CD4-positive, alpha-beta T cell treated with Interleukin-1 beta for 1 hour (primary cell): ENCODE measurements at places on chromosomes 4 and X.

- no peak for DNase-seq
Observed at GRCh38 chr4:171583790-171584189, 229.4 kb upstream of the GALNTL6 start.

DNA sequence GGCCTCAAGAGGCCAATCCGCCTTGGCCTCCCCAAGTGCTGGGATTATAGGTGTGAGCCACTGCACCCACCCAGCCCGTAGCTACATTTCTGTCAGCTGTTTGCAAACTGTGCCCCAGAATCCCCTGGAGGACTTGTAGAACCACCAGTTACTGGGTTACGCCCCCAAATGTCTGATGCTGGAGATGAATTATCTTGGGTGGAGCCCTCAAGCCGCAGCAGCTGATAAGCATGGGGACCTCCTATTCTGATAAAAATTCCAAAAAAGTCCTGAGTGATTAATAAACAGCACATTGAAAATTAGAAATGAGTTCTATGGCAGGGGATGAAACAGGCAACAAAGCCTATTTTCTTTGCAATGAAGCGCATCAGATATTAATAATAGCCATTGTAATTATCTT is 105.0 kb downstream of the PTTG2 start:
- no peak for DNase-seq

GRCh38 chr4:56640621-56641493 is 40.2 kb downstream of the HOPX start:
- DNase-seq, result no peak

DNA sequence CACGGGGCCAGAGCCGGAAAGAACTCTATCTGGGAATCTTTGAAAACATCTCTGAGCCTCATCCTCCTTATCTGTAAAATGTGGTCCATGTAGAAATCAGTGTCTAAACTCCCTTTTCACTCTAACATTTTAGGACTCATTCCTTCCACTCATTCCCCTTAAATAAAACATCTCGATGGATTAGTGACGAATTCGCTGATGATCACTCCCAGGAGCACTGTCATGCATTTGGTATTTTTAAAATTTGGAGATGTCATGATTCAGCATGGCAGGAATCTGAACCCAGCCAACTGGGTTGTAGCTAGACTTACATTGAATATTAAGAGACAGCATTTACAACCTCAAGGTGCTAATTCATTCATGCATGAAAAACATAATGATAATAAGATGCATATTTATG is 88.1 kb downstream of the SPANXN3 start:
- no peak for DNase-seq

DNA sequence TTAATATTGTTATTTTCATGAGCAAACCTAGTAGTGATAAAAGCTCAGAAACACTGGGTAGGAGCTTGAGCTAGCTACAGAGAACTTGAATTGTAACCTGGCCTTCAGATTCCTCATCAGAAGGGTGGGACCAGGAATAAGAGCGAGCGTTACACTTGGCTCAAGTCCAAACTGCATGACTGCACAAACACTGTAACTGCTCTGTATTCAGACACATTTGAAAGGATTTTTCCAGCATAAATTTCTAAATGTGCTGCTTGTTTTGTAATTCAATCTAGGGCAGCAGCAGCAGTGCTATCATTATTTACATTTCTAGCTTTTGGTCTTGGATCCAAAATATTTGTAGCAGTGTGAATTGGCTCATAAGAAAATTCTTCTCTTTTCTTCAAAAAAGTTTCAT is 133.0 kb upstream of the TMLHE start:
- DNase-seq, result no peak

- no peak for DNase-seq
Observed at GRCh38 chrX:39158801-39159657, 357.8 kb downstream of the MID1IP1 start.

GRCh38 chrX:2226182-2226581 is 274.6 kb downstream of the DHRSX start:
- DNase-seq, result no peak

DNA sequence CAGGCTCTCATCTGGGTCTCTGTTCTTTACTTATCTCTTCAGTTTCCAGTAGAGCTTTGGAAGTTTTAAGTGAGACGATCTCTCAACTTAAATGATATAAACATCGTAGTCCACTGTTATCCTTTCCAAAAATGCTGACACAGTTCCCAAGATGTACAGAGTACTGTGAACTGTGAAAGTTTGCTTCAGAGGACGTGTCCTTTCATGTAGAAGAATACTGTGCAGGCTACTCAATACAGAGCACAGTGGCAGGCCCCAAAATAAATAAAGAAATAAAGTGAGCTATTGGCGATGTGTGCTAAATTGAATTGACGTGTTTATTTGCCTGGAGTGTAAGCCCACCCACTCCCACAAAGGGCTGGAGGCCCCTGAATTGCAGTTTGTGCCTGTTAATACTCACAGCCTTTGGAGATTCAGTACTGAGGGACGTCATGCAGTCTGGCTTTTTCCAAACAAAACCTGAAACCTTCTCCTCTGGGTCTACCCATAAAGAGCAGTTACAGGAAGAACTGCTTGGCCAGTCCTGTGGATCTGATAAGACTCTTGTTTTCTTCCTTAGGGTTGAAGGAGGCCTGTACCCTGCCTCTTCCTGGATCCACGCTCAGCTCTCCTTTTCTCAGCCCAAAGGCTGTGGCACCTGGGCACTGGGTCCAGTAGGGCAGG is 66.1 kb downstream of the SOWAHB start:
- DNase-seq, result no peak

- DNase-seq, result no peak
Observed at GRCh38 chr4:6986072-6986780, 56.9 kb upstream of the TADA2B start.

GRCh38 chr4:182547435-182547834 is 304.2 kb downstream of the TENM3 start:
- no peak for DNase-seq

DNA sequence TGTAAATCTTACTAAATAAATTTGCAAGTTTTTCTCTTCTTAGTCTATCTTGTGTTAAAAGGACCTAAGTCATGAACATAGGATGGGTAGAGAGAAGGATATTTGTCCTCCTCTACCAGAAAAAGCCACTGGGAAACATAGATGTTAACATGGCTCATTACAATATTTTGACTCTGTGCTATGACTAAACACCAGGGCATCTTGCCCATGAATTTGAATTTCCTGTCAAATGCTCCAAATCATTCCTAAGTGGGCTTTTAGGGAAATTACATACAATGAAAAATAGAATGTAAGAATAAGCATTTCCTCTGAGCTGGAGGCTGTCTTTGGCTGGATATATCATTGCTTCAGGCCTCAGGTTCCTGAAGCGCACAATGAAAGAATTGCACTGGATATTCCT is 39.1 kb downstream of the ANOS1 start:
- no peak for DNase-seq

DNA sequence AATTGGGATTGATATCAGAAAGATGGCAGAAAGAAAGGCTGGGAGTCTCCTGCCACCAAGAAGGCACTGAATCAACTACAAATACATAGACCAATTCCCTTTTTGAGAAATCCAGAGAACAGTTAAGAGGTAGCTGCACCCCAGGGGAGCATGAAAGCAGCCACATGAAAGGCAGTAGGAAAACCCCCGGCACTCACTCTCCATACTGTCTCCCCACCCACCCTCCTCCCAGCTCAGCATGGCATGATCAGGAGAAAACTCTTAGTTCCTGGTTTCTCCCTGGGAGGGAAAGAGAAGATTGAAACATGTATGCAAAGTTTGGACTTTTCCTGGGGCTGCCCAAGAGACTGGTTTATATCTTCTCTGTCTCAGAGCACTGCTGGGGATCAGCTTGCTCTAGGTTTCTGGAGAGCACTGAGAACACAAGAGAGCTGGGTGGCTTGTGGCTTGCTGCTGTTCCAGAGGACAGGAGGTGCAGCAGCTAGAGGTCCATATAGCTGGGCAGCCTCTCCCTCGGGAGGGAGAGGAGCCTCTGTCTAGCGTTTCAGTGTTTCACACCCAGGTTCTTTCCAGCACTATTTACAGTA is 305.7 kb downstream of the PDGFC start:
- no peak for DNase-seq
